ENCODE measurements at places on chromosomes 3 and 15.

DNA sequence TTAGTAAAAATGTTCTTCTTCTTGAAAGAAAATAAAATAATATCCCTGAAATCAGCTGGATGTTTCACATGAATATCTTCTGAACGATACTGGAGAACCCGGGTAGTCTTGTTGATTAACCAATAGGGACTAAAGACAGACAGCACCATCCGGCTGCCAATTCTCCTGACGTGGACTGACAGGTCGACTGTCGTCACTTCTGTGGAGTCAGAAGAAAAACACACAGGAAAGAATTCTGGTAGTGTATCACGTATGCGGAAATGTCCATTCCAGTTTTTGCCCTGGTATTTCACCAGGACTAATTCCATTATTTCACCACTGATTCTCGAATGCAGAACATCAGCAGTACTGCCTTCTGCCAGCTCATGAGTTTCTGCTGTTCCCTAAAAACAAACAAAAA, 144.6 kb downstream of the VPS13C start:
- DNase-seq: no peak

GRCh38 chr15:33154351-33155166, 40.0 kb downstream of the FMN1 start:
- peak; percentile 92 for DNase-seq

DNA sequence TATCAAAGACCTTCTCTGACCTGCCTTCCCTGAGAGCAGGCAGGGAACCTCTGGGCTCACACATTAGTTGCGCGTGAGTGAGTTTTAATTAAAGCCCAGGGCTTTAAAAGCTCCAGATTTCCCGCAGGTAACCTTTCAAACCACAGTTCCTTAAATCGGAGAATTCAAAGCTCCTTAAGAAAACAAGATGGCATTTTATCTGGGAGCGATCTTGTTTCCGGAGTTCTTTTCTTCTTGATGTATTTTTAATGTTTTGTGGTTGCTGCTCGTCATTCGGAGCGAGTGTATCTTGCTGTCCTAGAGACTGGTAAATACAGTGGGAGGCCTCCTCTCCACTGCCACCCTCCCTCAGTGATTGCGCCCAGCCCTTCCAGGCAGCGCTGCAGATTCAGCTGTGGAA, 284.3 kb downstream of the CLSTN2 start:
- no peak for DNase-seq

GRCh38 chr3:38139652-38140051, 1.2 kb downstream of the MYD88 start:
- DNase-seq: no peak

DNA sequence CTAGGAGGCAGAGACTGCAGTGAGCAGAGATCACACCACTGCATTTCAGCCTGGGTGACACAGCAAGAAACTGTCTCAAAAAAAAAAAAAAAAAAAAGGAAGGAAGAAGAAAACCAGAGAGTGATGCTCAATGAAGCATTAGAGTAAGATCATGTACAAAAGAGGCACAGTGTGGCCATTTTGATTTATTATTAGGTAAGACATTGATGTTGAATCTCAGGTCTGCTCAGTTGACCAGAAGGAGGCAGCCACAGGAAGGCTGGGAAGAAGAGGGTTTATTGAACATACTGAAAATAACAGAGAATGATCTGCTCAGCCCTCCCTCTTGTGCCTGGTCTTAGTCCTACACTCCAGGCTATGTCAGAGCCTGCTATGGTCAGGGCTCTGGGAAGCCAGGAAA, 15.6 kb downstream of the LRRK1 start:
- DNase-seq: no peak

DNA sequence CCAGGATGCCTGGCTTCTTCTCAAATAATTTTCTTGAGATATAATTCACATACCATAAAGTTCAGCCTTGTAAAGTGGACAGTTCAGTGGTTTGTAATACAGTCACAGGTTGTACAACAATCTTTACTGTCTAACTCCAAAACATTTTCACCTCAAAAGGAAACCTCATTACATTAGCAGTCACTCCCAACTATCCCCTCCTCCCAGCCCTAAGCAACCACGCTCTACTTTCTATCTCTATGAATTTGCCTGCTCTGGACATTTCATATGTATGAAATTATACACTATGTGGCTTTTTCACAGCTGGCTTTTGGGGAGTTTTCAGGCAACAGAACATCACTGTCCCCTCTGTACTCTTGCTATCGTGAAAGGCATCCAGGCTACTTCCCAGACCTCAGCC, 17.5 kb downstream of the TGM5 start:
- DNase-seq: no peak

DNA sequence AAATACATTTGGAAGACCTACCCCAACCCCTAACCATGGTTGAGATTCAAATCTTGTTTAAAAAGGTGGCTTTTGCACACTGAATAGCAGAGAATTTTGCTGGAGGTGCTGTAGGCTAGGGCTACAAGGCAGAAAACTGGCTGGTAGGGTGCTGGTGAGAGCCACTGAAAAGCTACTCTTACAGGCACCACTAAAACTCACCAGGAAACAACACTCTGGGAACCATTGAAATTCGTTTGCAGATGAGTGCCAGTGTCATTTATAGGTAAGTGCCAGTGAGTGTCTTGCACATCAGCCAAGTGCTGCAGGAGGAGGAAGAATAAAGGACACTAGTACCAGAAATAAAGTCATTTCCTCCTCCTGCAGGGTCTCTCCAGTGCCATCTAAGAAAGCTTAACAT, 610.2 kb downstream of the ZNF385D start:
- no peak for DNase-seq

DNA sequence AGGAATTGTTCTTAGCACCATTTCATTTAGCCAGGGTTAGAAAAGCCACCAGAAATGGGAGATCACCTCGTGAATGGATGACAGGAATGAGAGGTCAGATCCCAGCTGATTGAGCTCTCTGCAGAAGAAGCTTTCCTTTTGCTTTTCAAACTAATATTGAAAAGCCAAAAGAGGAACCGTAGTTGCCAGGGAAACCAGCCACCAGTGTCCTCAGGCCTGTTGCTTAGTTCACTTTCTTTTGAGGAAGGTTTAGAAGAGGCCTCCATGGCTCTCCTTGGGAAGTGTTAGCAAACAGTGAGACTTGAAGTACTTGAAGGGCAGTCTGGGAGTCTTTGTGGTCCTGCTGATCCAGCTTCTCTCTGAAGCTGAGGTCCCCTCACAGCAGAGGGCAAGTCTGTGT, 7.4 kb upstream of the CCK start:
- no peak for DNase-seq

DNA sequence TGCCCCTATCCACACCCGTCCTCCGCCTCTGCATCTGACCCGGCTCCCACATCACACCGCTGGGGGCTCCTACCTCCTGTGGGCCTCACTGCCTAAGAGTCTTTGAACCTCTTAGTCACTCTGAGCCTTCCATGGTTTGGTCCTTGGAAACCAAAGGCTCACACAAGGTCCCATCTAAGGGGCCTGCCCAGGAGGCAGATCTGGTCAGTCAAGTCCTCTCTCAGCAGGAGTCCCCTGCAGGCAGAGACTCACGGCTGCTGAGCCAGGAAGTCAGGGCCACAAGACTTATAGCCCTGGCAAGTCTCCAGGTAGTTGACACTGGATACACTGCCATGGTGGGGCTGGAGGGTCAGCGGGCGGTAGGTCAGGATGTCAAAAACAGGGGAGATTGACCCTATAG, 31.2 kb upstream of the ALDH1L1 start:
- no peak for DNase-seq

DNA sequence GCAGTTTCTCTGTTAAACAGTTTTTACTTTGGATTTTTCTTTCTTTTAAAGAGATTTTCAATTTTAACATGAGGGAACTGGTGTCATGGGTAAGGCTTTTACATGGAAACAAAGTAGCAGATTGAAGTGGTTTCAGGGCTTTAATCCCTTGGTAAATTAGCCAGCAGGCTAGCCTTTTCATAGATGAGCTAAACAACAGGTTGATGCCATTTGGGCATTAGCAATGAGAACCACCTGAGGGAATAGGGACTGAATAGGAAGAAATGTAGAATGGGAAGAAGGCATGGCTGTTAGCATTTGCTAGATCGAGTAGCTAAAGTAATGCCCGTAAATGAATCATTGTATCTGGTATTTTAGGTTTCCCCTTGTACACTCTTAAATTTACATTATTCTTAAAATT, 165.5 kb upstream of the MLF1 start:
- DNase-seq: no peak

DNA sequence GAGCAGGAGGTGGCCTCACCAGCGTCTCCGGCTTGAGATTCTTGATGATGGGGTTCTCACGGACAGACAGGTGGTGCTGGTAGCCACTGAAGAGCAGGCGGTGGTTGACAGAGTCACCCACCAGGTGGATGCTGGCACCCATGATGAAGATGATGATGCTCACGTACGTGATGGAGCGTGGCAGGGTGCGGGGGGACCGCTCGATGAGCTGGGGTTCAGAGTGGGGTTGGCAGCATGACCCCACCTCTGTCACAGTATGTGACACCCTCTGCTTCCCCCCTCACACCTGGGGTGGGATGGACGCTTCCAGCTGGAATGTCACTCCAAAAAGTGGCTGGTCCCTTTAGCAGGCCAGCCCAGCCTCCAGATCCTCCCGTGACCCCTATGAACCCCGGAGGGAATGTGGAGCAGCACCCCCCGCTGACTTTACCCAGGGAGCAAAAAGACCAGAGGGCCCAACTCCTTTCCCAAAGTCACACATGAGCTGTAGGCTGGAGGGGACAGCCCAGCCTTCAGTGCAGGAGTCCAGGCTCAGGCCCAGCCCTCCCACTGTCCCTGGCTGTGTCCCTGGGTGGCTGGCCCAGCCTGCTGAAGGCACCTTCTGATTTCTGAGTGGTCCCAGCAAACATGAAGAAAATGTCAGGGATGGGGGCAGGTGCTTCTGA, 6.7 kb upstream of the CALML4 start:
- no peak for DNase-seq

Data from skeletal muscle cell (primary cell).